NK-92 treated with Interleukin-12 subunit alpha and Interleukin-12 subunit beta, amount 100 ng/mL, for 24 hours (cell line): ENCODE measurements at places on chromosomes 11 and 22.

GRCh38 chr11:78223320-78223954, 34.7 kb downstream of the USP35 start:
- no peak for DNase-seq

GRCh38 chr22:44407171-44407986, 90.7 kb downstream of the RTL6 start:
- no peak for DNase-seq

DNA sequence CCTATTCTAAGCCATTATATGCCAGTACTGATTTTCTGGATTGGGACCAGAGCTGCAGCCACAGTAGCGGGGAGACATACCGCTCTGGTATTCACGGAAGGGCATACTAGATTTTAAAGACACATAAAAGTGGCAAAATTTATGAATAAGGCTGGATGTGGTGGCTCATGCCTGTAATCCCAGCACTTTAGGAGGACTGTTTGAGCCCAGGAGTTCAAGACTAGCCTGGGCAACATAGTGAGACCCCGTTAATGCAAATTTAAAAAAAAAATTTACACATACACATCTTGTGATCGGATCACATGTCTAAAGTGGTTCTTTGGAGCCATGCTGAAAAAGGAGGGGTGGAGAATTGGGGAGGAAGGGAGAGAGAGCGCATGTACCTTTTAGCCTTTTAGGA, 9.0 kb downstream of the RPL27A start:
- DNase-seq = no peak

GRCh38 chr11:121928597-121929580, 187.1 kb downstream of the BLID start:
- DNase-seq = no peak

DNA sequence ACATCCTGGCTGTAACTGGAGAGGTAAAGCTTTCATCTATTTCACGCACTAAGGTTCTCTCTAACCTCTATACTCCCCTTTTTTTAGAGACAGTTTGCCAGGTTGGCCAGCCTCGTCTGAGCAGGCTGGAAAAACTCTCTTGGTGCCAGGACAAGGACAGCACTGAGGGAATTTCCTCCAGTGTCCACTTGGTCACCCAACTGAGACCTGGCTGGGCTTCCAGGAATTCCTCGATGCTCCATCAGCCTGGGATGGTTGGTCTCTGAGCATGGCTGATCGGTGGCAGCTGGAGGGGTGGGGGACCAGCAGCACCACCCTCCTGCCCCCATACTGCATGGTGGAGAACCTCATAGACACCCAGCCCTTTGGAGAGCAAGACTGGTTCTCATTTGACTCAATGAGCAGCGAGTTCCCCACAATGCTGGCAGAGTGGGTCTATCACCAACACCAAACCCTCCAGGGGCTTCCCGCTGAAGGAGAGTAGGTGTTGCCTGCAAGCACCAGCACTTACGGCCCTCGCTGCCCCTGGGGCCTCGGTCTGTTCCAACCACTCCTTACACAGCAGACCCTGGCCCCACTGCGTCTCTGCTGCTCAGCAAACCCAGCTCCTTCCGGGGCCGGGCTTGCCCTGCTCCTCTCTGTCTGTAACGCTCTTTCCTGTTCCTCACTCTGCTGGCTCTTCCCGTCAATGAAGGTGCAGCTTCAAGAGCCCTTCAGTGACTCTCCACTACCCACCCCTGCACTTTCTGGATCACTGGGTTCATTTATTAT, 122.2 kb downstream of the ST3GAL4 start:
- no peak for DNase-seq

- no peak for DNase-seq
These were observed 282.1 kb downstream of the MIAT start for GRCh38 chr22:26939466-26939865.

- DNase-seq = no peak
These were observed 111.8 kb downstream of the MICAL2 start for GRCh38 chr11:12222055-12222792.

- DNase-seq = no peak
These were observed 101.3 kb downstream of the RRM1 start for GRCh38 chr11:4195909-4196308.

DNA sequence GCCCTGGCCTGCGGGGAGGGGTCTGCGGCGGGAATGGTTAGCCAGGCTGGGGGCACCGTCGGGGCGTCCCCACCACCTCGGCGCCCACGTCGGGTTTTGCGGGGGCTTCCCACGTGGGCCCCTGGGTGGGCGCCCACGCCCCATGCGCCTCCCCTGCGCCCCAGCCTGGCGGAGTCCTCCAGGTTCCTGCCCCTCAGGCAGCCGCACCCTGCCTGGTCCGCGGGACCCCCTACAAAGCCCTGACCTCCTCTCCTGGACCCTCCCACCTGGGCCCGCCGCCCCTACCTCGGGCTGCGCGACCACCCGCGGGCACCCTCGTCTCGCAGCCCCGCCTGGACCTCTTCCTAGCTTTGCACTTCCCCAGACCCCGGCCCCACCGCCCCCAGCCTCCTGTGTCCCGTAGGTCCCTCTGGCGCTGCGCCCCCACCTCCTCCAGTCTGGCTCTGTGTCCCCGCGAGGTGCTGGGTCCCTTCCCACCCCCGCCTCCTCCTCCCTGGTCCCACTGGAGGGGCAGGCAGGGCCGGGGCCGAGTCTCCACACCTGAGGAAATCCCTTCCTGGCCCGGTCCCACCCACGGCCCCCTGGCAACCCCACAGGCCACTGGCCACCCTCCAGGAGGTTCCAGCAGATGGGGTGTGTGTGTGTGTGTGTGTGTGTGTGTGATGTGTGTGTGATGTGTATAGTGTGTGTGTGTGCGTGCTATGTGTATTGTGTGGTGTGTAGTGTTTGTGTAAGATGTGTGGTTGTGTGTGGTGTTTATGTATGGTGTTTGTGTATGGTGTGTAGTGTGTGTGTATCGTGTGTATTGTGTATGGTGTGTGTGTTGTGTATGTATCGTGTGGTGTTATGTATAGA, 11.8 kb downstream of the PIM3 start:
- no peak for DNase-seq

GRCh38 chr11:61844909-61845565, 16.9 kb downstream of the FADS2 start:
- no peak for DNase-seq

DNA sequence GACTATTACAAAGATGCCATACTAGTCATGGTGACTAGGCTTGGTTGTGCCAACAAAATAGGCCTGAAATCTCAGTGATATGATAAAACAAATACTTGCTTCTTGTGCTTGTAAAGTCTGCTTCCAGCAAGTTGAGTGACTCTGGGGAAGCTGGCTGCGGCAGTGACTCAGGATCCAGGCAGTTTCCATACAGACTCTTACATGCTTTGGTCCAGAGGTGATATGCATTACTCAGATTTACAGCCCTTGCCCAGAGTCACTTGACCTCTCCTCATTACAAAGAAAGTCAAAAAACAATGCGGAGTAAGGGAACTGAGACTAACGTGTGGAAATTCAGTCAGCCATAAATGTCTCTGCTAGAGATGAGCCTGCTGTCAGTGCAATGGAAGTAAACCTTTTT, 387.5 kb downstream of the KCNA4 start:
- DNase-seq = no peak

GRCh38 chr11:7892059-7892699, 38.9 kb downstream of the OR10A6 start:
- no peak for DNase-seq
